Activated naive CD4-positive, alpha-beta T cell treated with anti-CD3 and anti-CD28 coated beads for 36 hours (primary cell): ENCODE measurements at places on chromosomes 12 and 14. TPM values are rescaled to one million over a fixed set of nuclear protein-coding genes. Genes with fewer than 3 reads are reported as not detected.

The SCN8A gene
- total RNA-seq: 0.42 TPM

The EXOC5 gene
- 68.1 TPM for total RNA-seq

The CCDC175 gene
- not detected for total RNA-seq

The WNT5B gene
- total RNA-seq: not detected

The NEUROD4 gene
- not detected for total RNA-seq

The PGF gene
- total RNA-seq: 0.10 TPM

The AQP5 gene
- not detected for total RNA-seq

The NRL gene
- total RNA-seq: 1.7 TPM

The NPAS3 gene
- total RNA-seq: not detected

The FAM186B gene
- total RNA-seq: not detected

The LRRC10 gene
- not detected for total RNA-seq

The GPHN gene
- 21.4 TPM for total RNA-seq
